ENCODE measurements at places on chromosomes 4 and X.

- no peak for DNase-seq
These were observed 906 bp downstream of the DKK2 start for GRCh38 chr4:107034996-107035818.

DNA sequence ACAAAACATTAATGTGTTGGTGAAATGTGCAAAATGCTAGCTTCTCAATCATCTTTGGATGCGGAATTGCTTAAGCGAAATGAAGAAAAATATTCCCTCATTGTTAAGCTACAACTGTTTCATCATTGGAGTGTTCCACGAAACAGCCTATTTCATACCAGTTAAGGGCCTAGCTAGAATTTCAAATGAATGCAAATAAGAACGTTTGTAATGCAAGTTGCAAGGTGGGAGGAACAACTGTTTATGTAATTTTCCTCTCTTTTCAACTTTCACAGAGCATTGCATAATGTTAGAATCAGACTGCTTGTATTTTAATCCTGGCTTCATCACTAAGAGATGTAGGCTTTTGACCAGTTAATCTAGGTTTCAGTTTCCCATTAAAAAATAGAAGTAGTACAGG, 480.1 kb downstream of the IL1RAPL1 start:
- DNase-seq = no peak

DNA sequence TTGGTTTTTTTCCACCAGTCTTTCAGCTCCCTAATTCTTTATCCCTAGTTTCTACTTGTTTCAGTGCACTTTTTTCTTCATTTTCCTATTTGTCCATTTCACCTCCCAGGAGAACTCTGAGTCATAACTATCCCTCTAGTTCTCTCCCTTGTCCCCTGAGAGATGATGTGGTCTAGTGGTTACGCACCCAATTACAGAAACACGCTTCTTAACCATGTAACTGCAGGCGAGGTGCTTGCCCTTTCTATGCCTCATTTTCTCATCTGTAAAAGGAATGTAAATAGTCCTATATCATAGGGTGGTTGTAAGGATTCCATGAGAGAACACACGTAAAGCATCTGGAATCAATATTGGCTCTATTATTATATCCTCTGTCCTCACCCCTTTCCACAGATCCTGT, 8.8 kb upstream of the GRPR start:
- DNase-seq = no peak

GRCh38 chr4:16583764-16584163, 314.7 kb downstream of the LDB2 start:
- no peak for DNase-seq

- DNase-seq = no peak
These were observed 21.7 kb downstream of the KIAA0232 start for GRCh38 chr4:6804082-6804752.

- no peak for DNase-seq
These were observed 11.1 kb downstream of the CNGA2 start for GRCh38 chrX:151745651-151746050.

Measured in stimulated activated CD4-positive, alpha-beta T cell treated with anti-CD3 and anti-CD28 coated beads, TNF-alpha, amount 100 ng/mL, for 24 hours (primary cell).